ENCODE measurements at places on chromosomes 12 and 14. TPM values are rescaled to one million over a fixed set of nuclear protein-coding genes. Genes with fewer than 3 reads are reported as not detected.

The ARMH4 gene
- total RNA-seq, result 1.3 TPM

The PRKD1 gene
- total RNA-seq, result 8.3 TPM

The SRRM4 gene
- total RNA-seq, result not detected

The TMCC3 gene
- 21.7 TPM for total RNA-seq

The STAC3 gene
- not detected for total RNA-seq

The SOCS4 gene
- 25.0 TPM for total RNA-seq

The RASSF9 gene
- total RNA-seq, result 1.5 TPM

The KNTC1 gene
- total RNA-seq, result 34.0 TPM

The RND1 gene
- total RNA-seq, result 5.5 TPM

The SLC17A8 gene
- not detected for total RNA-seq

The MRPL51 gene
- total RNA-seq, result 107 TPM

The CMKLR1 gene
- not detected for total RNA-seq

The CPNE6 gene
- not detected for total RNA-seq

The PIWIL1 gene
- total RNA-seq, result not detected

The NKX2-1 gene
- not detected for total RNA-seq

The BEST3 gene
- total RNA-seq, result not detected

The PLCZ1 gene
- not detected for total RNA-seq

The PTPRB gene
- 78.5 TPM for total RNA-seq

The KCNH3 gene
- total RNA-seq, result not detected

The WNT1 gene
- not detected for total RNA-seq

The USP44 gene
- total RNA-seq, result 0.81 TPM

The SCN8A gene
- 0.76 TPM for total RNA-seq

The RNASE11 gene
- total RNA-seq, result not detected

The IL23A gene
- 0.19 TPM for total RNA-seq

The TMEM121 gene
- total RNA-seq, result 3.7 TPM

The AJUBA gene
- total RNA-seq, result 94.0 TPM

The GPR132 gene
- total RNA-seq, result under 0.01 TPM

The INHBC gene
- total RNA-seq, result not detected

The KLHDC1 gene
- total RNA-seq, result 2.8 TPM

The TRPV4 gene
- total RNA-seq, result 1.9 TPM

The TAS2R30 gene
- total RNA-seq, result 12.6 TPM

The CREBL2 gene
- 24.4 TPM for total RNA-seq

The SOCS2 gene
- total RNA-seq, result 57.4 TPM

The CYP27B1 gene
- total RNA-seq, result 0.32 TPM

The COPS7A gene
- 27.8 TPM for total RNA-seq
